Iris pigment epithelial cell (primary cell): ENCODE measurements at places on chromosomes 7 and 10.
A peak's percentile ranks its signal among the peaks of the same experiment; 100 is the strongest.

- no peak for DNase-seq
These were observed 57.4 kb downstream of the NPTX2 start for GRCh38 chr7:98674461-98674860.

GRCh38 chr7:22875470-22875869, 52.8 kb upstream of the TOMM7 start:
- DNase-seq: no peak

DNA sequence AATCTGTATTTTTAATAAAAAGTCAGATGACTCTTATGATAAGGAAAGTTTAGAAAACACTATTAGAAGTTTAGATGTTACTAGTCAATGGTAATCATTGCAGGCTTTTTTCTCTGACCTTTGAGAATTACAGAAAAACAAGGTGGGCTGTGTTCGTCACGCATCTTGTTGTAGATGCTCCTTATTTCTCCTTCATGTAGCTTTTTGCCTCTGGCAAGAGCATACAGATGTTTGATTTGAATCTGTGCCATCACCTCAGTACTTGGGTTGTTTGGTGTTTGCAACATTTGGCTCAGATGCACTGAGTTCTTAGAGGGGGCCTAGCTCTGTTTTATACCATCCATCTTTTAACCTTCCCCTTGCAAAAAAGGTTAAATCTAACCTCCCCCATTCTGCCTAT, 11.5 kb downstream of the TAS2R16 start:
- DNase-seq: no peak

DNA sequence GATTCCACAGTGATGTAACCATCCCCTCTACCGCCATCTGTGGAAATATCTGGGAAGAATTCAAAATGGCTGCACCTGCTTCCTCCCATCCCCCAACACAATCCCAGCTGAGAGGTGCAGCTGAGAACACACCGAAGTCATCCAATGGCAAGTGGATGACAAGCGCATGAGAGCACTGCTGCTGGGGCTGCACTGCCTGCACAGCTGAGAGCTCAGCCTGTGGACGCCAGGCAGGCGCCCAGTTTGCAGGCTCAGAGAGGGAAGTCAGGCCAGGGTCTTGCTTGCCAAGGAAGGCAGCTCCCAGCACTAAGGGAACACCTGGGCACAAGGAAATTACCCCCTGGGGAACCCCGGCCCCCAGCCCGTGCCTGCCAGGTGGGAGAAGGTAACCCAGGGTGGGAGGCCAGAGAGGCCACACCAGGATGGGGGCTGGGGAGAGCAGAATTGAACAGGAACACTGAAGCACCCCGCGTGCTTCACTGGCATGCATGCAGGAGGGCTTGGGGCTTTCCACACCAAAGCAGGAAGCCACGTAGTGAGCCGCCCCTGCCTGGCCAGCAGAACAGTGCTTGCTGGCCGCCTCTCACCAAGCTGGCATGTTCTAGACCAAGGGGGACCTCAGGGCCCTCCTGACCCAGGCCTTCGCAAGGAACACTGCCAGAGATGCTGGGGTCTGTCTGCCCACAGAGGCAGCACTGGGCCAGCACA, 46.2 kb downstream of the FAM53B start:
- no peak for DNase-seq

- DNase-seq: no peak
These were observed 32.5 kb upstream of the CNTNAP2 start for GRCh38 chr7:146084086-146084485.

DNA sequence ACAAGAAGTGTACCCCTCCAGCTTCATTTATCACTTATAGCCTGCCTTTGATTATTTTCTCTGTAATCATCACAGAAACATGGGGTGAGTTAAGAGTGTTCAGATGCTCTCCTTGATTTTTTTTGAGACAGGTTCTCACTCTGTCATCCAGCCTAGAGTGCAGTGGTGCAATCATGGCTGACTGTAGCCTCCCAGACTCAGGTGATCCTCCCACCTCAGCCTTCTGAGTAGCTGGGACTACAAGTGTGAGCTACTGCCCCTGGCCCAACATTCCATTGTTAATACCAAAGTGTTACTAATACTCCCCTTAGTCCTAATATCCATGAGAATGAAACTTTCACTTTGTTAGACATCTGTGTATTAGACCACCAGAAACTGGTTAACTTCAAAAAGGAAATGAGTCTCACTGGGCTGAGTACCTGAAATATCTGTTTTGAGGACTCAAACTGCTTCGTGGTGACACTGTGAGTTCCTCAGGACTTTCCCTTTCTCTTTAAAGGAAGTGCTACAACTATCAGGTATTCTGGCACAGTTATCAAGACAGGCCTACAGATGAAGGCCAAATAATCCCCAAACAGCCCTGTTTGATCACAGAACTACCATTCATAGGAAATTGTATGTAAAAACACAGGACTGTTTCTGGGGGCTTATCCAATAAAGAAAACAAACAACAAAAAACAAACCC, 20.5 kb upstream of the CFAP70 start:
- DNase-seq: no peak

- no peak for DNase-seq
These were observed 491.7 kb downstream of the GRM8 start for GRCh38 chr7:126760914-126761577.

DNA sequence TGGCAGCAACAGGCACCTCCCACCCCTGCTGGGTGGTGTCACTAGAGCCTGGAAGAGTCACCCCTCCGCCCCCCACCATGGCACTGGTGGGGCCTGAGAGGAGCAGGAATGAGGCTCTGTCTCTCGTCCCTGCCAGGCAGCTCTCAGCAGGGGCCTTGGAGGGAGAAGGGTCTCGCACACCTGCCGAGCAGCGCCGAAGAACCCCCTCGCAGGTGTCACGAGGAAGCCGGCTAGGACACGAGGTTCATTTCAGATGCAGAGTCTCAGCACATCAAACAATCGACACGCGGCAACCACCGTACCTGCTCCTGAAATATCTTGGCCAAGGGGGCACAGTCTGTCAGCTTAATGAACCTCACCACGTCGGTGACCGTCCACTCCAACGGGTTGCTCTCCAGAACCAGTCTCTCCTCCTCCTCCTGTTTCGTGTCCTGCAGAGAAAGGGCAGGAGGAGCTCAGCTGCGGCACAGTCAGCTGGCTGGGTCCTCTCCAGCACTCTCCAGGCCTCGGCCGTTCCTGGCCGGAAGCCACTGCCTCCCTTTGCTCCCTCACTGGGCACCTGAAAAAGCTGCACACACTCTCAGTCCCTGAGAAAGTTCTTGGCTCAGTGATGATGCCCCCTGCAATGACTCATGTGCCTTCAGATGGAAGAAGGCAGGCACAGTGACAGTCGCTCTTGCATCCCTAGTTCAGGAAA, 240.1 kb downstream of the SFMBT2 start:
- DNase-seq: no peak

GRCh38 chr10:62047228-62047892, 145.9 kb downstream of the ARID5B start:
- DNase-seq: peak; percentile 81
